ENCODE measurements at places on chromosomes 3 and 15. TPM values are rescaled to one million over a fixed set of nuclear protein-coding genes. Genes with fewer than 3 reads are reported as not detected.

Gene FMN1
- 0.02 TPM for total RNA-seq

GRCh38 chr15:34855413-34855812, 60.1 kb upstream of the ACTC1 start:
- no peak for DNase-seq

DNA sequence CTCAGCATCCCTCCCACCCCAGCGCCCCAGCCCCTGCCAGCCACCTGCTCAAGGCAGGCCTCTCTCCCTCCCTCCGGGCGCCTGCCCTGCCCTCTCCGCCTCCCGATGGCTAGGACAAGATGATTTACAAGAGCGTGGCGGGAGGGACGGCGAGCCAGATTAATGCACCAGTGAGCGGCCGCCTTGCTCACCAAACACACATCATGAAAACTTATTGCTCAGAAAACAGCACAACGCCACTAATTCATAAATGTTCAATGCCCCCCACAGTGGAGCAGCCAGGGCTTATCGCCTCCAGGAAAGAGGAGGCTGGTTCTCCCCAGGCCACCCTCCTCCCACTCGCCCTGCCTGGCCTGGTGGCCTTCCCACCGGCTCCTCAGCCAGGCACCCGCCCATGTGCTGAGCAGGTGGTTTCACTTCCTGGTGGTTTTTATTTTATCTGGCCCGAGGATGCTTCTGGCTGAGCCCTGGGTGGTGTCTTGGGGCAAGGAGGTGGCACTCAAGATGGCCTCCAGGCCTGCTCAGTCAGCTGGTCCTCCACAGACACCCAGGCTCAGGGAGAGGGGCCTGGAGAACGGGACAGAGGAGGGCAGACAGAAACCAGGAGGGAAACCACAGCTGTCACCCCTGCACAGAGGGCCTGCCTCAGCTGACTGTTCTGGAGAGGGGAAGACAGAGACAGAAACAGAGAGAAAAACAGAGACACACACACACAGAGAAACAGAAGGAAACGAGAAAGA, 284.9 kb downstream of the UACA start:
- no peak for DNase-seq

- DNase-seq = no peak
These were observed 333.1 kb downstream of the RORA start for GRCh38 chr15:60895986-60896385.

GRCh38 chr15:55824857-55825613, 82.1 kb upstream of the PRTG start:
- DNase-seq = no peak

GRCh38 chr3:130470126-130470525, 46.9 kb upstream of the COL6A6 start:
- no peak for DNase-seq

Gene FANCD2OS
- total RNA-seq = not detected

DNA sequence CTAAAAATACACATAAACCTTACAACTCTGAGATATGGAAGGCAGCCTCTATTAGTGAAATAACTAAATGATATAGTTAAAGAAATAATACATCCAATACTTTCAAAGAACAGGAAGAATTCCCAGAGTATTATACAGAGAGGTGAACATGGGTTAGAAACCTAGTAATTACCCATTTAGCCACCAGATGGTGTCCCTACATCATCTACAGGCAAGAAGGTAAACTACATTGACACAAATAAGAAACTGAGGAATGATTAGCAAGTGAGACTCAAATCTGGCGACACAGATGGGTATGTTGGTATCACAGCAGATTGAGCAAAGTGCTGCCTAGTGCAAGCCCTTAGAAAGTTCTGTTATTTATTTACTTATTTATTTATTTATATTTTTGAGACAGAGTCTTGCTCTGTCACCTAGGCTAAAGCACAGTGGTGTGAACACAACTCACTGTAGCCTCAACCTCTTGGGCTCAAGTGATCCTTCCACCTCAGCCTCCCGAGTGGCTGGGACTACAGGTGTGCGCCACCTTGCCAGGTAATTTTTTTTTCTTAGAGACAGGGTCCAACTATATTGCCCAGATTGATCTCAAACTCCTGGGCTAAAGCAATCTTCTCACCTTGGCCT, 28.2 kb downstream of the NEK4 start:
- DNase-seq = no peak

Gene RETNLB
- total RNA-seq = not detected

DNA sequence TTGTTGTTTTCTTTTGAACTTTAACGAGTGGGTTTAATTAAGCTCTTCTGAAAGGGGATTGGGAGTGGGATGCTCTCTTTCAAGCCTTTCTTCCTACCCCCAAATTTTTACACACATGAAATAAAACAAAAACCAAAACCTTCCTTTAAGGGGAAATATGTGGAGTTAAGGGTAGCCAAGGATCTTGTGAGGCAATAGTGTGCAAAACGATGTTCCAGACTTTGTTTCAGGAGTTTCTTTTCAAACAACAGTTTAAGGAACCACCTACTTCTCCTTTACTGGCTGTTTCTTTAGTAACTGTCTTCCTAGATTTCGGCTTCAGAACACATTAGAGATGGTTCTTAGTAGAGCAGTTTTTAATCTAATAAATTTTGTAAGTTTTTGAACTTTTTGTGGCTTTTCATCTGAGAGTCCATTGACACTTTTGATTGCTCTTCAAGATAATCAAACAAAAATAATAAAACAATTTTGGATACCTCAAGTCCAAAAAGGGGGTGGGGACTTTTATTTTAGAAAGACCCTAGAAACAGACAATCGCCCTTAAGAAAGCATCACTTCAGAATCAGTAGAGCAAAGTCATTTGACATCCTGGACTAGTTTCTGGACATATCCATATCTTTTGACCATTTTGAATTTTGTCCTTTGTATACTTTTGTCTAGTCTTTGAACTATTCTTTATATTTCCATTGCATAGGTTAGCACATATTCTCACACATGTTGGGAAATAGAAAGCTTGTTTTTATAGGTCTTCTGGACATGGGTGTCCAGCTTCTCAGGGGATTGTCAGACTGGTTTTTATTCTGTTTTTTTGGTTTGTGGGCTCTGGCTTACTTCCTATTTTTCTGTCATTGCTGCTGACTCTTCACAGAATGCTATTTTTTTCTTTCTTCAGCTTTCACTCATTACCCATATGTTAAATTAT, 6.0 kb downstream of the DIPK2A start:
- DNase-seq = no peak

Gene SERPINI2
- total RNA-seq = not detected

GRCh38 chr15:93035092-93035915, 53.7 kb downstream of the RGMA start:
- no peak for DNase-seq

DNA sequence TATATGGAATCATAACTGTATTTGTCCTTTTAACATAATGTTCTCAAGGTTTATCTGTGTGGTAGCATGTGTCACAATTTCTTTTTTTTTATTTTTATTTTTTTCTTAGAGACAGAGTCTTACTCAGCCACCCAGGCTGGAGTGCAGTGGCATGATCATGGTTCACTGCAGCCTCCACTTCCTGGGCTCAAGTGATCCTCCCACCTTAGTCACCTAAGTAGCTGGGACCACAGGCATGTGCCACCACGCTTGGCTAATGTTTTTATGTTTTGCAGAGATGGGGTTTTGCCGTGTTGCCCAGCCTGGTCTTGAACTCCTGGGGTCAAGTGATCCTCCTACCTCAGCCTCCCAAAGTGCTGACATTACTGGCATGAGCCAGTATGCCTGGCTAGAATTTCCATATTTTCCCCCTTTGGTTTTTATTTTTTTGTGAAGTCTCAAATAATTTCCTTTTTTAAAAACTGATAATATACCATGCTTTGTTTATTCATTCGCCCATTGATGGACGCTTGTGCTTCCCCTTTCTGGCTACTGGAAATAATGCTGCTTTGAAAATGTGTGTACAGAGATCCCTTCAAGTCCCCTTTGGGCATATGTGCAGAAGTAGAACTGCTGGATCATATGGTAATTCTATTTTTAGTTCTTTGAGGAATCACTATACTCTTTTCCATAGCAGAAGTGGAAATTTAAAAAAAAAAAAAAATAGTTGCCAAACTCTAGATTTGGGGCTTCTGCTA, 28.4 kb downstream of the TMEM40 start:
- no peak for DNase-seq

Data from naive thymus-derived CD4-positive, alpha-beta T cell (primary cell).